GM20000 (cell line): ENCODE measurements at places on chromosomes 5 and 9.

DNA sequence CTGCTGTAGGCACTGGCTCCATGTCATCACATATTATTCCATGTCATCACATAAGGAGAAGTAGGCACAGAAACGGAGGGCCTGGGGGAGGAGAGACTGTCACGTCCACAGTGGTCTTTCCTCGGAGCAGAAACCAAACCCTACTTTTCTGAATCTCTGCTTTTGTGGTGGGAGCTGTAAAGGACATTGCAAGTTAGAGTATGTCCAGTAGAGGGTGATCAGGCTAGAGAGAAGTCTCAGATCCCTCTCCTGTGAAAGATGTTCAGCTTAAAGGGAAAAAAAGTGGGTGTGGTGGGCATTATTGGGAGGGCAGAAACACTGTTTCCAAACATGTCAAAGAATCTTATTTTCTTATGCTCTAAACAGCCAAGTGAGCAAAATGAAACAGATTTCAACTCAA lies 19.4 kb upstream of the FBP2 start:
- DNase-seq = no peak

GRCh38 chr5:177553671-177554429 lies 513 bp downstream of the FAM193B start:
- peak; percentile 81 for DNase-seq

DNA sequence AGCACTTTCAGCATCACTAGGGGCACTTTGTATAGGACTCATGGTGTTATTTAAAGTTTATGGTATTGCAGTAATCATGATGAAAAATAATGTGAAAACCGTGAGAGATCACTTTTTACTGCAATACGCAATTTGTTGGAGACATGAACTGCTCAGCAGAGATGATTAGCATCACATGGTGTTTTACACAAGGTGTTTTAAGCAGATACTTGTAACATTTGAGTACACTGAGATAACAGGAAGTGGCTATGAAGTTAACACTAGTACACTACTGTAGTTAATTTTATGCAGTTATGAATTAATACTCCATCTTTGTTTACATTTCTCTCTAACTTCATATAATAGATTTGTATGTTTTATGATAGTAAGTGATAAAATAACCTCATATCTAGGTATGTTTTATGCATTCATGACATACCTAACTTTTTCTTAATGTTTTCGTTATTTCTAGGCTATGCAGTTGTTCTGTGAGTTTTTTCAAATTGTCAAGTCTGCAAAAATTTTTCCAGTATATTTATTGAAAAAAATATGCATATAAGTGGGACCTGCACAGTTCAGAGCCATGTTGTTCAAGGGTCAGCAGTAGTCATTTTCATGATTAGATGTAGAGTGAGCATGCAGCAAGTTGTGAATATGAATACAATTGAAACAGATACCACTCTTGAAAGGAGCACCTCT lies 13.0 kb downstream of the SUB1 start:
- DNase-seq = no peak

- no peak for DNase-seq
These were observed 64.7 kb downstream of the RGS7BP start for GRCh38 chr5:64570395-64570996.

DNA sequence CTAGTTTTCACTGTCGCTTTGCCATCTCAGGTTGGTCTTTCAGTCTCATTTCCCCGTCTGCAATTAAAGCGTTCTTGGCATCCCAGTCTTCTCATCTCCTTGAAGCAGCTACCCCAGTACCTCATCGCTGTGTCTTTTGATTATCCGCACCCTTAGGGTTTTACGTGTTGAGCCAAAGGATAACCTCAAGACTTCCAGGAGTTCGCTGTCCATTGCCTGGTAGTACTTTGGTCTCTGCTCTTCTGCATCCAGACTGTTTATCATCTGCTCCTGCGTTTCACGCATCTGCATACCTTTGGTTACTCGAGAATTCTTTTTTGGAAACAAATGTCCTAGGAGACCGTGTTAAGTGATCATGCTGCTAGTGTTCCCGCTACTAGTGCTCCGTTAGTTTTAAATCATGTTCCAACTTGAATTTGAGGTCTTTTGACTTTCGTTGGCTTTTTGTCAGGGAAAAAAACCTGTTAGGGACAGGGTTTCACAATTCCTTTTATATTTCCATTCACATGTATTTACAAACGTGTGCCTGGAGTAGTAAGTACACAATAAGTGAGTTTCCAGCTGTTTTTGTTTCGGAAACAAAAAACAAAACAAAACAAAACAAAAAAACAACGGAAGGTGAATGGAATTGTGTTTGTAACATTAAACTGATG lies 888 bp downstream of the RABGAP1 start:
- peak; percentile 10 for DNase-seq

- DNase-seq = no peak
These were observed 1.4 kb downstream of the RALGPS1 start for GRCh38 chr9:126915846-126916543.

- no peak for DNase-seq
These were observed 53.0 kb upstream of the WWC1 start for GRCh38 chr5:168238463-168238862.

GRCh38 chr9:72315089-72315509 lies 49.9 kb downstream of the ZFAND5 start:
- DNase-seq = no peak

DNA sequence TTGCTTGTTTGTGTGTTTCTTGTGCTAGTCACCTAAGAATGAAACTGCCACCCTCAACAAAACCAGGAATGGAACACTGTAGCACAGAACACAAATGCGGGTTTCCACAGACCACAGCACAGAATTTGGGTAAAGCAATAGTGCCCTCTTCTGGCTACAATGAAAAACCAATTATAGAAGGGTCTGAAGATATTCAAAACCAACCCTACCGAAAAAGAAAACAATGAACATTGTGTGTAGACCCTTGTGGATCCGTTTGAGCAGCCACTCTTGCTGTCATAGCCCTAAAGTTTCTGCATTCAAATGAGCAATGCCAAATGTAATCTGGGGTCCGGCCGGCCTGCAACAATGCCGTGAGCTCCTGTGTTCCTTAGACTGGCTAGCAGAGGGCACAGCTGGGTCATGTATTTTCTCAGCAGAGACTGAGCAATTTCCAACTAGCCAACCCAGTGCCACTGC lies 8.3 kb upstream of the ENC1 start:
- DNase-seq = peak; percentile 66

- DNase-seq = no peak
These were observed 41.5 kb downstream of the SPRY4 start for GRCh38 chr5:142283304-142283703.

- DNase-seq = no peak
These were observed 20.2 kb upstream of the ORM1 start for GRCh38 chr9:114302727-114303126.

DNA sequence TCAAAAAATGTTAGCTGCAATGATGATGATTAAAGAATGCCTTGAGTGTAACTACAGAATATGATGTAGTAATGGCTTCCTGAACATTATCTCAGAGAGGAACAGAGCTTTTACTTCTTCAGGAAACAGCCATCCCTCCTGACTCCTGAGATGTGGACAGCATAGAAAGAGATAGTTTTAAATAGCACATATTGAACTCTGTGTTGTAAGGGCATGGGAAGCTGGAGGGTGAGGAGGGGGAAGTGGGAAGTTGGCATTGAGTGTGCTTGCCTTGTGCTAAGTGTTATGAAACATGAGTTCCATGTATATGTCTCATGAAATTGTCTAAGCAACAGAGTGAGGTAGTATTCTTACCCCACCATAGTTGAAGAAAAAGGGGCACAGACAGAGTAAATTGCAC lies 161.5 kb upstream of the SLC28A3 start:
- DNase-seq = no peak

- DNase-seq = no peak
These were observed 692 bp downstream of the PSAT1 start for GRCh38 chr9:78297672-78297961.

GRCh38 chr5:81315336-81315735 lies 13.9 kb downstream of the ZCCHC9 start:
- no peak for DNase-seq

DNA sequence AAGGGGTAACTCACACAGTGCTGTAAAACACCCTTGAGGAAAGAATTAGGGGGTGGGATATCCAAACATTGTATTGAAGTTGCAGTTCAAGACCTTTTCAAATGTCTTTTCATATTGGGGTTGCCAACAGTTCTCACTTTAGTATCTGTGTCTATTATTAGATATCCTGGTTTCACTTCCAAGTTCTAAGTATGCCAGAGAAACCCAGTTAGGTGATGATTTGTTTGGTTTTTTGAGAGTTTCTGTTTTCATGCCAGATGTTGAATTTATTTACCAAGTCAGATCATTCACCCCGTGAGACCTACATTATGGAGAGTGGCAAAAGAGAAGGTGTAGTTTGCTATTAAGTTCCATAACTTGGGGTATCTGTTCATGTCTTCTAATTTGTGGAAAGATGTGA lies 64.5 kb downstream of the C9orf152 start:
- DNase-seq = peak; percentile 26

GRCh38 chr5:2207416-2208238 lies 324.9 kb upstream of the IRX4 start:
- DNase-seq = no peak
